Stimulated activated CD4-positive, alpha-beta T cell treated with anti-CD3 and anti-CD28 coated beads, TNF-alpha, amount 100 ng/mL, for 4 hours (primary cell): ENCODE measurements at places on chromosomes 4 and X.

GRCh38 chr4:112545346-112545745 is 29.4 kb upstream of the NEUROG2 start:
- no peak for DNase-seq

DNA sequence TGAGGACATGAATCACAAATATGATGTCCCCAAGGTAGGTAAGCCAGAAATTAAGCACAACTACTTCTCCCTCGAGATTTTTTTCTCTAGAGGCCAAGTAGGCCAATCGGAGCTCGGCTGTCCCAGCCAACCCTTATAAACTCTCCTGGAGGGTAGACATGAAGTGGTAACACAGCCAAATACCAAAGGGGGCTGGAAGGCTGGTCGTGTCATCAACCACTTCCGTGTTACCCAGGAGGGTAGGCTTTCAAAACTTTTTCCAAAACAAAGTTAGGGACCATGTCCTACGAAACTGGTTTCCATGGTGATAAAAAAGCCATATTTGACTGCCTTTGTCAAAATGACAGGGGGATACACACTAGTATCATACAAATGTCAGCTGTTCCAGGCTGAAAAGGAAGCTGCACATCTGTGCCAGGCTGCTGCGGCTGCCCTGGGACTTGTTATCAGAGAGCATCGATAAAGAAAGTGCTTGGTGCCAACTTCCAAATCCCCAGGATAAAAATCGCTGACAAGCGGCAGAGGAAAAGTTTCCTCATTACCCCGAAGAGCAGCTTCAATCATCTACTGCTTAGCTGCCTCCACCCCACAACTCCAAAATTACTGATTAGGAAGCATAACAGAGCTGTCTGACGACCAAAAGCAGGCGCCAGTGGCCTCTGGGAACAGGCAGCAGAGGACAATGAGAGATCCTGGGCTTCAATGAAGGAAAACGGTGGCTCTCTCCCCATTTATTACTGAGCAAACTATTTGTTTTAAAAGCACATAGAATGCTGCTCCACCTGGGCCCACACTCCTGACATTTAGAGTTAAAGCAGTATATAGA is 20.8 kb downstream of the BCOR start:
- DNase-seq: no peak

- DNase-seq: no peak
These were observed 1.0 kb downstream of the CHRDL1 start for GRCh38 chrX:110794601-110795000.

GRCh38 chr4:16682975-16683374 is 215.5 kb downstream of the LDB2 start:
- no peak for DNase-seq

- DNase-seq: no peak
These were observed 270.3 kb downstream of the ASMT start for GRCh38 chrX:1885116-1885515.

- DNase-seq: no peak
These were observed 857.5 kb upstream of the FTHL17 start for GRCh38 chrX:31929366-31929765.

DNA sequence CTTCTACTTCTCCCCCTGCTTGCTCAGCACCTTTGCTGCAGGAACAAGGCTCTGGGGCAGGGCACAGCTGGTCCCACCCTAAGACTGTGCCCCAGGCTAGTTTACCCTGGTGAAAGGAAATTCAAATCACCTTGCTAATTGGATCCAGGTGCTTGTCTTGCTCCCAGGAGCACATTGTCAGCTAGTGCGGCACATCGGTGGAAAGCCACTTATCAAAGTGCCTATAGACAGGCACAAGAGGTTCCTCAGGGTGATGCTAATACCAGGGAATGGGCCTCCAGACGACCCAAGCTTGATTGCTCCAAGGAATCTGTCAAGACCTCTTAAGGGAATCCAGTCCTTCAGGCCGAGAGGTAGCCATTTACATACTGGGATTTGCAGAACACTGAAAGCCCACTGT is 64.5 kb upstream of the PRPS1 start:
- DNase-seq: no peak

GRCh38 chr4:76897536-76898384 is at the start of gene SOWAHB:
Gene SOWAHB (minus strand): TSS chr4:76898144. CDS start chr4:76897849, 295 bp downstream.
- DNase-seq: no peak

DNA sequence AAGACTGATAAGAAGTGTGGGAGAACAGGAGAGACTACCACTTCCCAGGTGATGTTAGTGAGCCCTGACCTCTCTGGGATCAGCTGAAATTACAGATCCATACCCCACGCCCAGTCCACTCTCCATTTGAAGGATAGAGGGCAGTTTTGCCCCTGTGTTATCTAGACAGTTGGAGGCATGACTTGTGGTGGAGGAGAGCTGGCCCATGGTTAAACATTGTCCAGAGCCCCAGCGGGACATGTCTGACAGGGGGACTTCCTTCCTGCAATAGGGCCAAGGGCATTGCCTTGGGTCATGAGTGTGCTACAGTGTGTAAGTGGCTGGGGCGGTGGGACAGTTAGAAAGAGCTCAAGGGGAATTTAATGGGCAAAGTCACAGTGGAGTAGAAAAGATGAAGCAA is 181.1 kb downstream of the MID1IP1 start:
- no peak for DNase-seq

DNA sequence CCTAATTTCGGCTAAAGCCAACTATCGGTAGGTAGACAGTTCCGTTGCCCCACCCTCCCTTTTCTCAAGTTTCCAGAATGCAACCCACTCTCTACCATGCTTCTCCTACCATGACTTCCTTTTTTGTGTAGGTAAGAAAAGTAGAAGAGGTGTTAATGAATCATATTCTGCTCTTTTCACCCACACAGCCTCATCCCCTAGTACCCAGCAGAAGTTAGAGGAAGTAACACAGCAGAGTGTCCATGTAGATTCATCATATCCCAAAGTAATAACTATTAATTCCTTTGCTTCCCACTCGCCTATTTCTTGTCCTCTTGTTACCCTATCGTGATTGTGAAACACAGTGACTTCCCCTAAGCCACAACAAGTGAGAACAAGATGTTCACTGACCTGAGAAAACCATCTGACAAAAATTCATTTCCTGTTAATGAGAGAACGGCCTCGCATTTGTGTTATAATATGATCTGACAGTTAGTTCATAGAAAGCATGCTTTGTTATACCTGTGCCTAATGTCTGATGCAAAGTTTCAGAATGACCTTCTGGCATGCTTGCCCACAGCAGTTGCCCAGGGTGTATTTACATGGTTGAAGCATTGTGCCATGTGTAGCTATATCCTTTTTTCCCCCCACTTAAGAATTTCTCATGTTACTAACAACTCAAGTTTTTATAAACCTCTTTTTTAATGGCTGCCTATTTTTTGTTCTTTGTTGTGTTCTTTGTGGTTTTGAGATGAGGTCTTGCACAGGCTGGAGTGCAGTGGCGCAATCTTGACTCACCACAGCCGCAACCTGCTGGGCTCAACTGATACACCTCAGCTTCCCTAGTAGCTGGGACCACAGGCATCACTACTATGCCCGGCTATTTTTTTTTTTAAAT is 185.6 kb downstream of the RAP1GDS1 start:
- peak; percentile 22 for DNase-seq

DNA sequence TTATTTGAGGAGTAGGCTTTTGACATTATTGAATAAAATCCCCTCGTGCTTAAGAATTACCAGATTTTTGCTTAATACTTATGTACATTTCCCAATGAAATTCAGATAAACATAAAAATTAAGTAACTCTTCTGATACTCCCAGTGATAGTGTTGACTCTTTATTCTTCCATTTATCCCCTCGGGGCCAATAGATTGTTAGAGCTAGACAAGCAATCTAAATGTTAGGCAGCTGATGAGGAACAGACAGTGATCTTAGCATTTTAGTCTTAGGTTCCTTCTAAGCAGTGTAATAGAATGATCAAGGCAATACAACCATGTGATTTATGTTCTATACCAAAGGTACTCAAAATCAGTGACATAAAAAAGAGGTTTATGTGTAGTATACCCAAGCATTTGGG is 68.7 kb downstream of the USP9X start:
- no peak for DNase-seq

GRCh38 chrX:118755633-118756032 is 28.2 kb downstream of the IL13RA1 start:
- DNase-seq: no peak

- DNase-seq: no peak
These were observed 14.8 kb upstream of the FAM47A start for GRCh38 chrX:34146906-34147305.

DNA sequence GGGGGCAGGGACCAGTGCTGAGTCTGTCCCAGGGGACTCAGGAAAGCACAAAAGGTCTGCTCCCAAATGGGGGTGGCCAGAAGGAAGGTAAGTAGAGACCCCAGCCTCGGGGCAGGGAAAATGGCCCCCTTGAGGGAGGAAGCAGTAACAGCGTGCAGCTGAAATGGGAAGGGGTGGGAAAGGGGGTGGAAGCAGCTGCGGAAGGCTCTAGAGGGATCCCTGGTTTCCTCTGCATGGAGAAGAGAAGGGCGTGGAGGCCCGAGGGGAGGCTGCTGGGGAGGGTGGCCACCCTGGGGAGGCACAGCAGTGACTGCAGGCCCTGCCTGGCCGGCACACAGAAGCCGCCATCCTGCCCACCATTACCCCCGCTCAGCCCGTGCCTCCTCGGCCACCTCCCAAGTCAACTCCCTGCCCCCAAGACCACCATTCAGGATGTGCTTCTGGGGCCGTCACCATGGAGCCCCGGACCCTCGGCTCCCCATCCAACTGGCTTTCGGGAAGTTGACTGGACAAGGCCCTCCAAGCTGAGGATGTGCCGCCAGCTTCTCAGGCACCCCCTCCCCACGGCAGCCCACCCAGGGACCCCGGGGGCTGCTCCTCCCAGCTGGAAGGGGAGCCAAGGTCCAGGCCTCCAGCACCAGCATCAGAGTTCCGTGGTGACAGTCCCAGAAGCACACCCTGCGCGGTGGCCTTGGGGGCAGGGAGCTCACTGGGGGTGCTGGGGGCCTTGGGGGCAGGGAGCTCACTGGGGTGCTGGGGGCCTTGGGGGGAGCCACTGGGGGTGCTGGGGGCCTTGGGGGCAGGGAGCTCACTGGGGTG is 23.6 kb downstream of the CFAP99 start:
- DNase-seq: no peak

DNA sequence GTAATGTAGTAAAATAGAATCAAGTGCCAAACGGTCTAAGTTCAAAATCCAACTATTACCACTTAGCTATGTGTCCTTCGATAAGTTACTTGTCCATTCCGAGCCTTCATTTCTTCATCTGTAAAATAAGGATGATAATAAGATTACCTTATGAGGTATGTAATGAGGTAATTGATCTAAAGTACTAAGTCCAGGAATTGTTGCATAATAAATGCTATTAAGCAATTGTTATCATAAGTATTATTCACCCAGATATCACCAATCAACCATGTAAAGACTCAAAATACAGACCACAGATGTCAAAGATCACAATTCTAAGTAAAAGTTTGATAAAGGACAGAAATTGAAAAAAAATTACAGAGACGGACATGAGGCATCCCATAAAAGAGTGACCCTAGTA is 168.4 kb upstream of the POU3F4 start:
- DNase-seq: no peak

DNA sequence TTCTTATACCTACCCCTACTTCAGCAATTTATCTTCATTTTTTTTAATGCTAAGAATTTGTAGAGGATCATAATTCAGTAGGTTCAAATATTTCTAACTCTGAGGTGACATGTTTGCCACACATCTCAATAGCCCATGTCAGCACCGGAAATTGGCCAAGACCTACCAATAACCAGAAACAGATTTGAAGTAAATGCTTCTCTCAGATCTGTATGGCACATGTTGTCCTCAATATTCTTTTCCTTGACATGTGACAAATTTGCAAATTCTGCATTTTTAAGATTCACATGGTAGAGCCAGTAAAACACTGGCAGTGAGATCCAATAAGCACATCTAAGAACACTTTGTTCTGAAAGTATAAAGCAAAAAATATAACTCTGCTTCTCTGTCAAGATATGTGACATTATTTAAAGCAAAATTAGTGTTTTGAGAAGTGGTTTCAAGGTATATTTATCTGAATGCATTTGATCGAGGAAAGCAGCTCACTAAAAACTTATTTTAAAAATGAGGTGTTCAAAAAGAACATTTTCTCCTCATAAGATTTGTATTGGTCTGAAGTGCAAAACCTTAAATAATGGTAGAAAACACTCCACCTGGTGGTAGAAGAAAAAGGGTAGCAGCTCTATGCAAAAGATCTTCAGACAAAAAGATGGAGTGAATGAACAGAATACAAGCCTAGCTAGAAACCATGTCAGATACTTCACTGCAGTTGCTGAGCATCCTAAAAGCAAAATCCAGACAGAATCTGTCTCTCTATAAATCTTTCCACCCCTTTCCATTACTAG is 513.8 kb upstream of the FAM241A start:
- DNase-seq: no peak

DNA sequence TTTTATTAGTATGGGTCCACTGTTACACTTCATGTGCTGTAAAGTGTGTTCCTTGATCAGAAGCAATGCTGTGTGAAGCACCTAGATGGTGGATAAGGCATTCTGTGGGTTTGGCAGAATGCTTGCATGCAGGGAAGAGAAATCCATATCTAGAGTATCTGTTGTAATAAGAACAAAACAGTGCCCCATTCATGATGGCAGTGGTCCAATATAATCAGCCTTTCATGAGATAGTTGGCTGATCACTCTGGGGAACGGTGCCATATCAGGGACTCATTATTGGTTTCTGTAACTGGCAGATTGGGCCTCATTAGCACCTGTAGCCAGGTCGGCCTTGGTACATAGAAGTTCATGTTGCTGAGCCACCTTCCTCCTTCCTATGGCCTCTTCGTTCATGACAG is 28.7 kb downstream of the STIM2 start:
- no peak for DNase-seq

DNA sequence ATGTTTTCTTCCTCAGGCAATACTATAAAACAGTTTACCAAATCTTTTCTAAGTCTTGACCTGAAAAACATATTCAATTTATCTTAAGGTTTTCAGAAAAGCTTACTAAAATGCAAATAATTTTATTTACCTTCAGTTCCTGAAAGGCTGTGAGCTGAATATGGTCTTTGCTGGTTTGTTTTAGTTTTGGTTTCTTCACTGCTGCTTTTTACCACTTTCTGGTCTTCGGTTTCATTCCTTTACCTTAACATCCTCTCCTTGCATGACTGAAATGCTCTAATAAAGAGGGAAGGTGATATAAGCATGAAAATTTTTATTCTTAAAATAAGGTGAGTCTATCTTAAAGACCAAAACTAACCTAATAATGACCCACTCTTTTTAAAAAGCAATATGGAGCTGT is 97.1 kb upstream of the NRK start:
- no peak for DNase-seq

GRCh38 chrX:8404471-8404870 is 60.2 kb upstream of the VCX3B start:
- no peak for DNase-seq

GRCh38 chr4:121237069-121237399 is 72.9 kb upstream of the TNIP3 start:
- no peak for DNase-seq

GRCh38 chr4:168993714-168994510 is 16.1 kb downstream of the CBR4 start:
- no peak for DNase-seq
